ENCODE measurements at places on chromosomes 1 and 21.

DNA sequence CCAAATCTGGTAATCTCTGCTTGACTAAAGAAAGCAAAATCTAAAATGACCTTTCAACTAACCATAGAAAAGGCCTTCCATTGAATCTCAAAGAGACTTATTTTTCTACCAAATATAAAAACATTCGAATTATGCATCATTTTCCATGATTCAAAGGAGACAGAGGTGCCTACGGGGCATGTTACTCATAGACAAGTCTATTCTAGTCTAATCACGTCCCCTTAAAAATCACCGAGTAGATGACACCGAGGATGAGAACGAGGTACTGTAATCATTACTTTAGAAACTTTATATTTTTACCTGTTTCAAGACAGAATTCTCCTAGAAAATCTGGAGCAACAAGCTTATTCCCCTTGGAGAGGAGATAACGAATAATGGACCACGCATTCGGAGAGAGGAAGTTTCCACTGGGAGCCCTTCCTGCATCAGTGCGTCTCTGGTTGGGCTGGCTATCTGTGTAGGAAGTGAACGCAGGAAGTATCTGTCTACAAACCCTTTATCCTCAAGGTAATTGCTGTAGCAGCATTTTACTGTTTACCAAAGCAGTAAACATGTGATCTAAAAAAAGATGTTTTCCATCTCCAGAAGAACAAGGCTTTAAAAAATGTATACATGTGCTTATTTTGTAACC is 9.5 kb downstream of the ERG start:
- no peak for DNase-seq

GRCh38 chr1:172286629-172287076 is 133.8 kb upstream of the C1orf105 start:
- DNase-seq: no peak

- no peak for DNase-seq
Observed at GRCh38 chr1:170445096-170445495, 86.9 kb upstream of the GORAB start.

- DNase-seq: no peak
Observed at GRCh38 chr1:196317535-196318522, 290.4 kb downstream of the KCNT2 start.

DNA sequence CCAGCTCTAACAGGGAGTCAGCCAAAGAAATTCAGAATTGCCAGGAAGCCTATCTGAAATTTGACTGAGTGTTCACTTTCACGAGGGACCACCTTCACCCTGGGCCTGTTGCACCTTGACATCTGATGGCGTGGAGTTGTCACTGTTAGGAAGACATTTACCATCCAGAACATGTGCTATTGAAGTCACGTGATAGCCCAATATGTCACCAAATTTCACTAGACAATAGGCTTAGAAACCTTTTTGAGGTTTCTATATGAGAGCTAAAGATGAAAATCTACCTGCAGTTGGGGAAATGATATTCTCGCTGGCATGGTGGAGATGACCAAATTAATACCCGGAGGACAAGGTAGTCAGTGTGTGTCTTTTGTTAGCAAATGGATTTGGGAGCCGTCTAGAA is 102.7 kb downstream of the HUNK start:
- DNase-seq: no peak

DNA sequence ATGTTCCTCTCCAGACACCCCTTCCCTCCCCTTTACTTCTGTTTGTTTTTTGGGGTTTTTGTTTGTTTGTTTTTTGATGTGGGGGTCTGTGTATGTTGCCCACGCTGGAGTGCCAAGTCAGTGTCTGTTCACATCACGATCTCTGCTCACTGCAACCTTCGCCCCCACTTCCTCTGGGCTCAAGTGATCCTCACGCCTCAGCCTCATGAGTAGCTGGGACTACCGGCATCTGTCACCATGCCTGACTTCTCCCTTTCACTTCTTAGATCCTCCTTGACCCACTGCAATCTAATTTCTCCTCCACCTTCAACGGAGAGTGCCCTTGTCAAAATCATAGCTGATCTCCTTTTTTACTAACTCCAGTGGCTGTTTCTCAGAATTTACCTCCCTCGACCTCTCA is 100.7 kb upstream of the KIF26B start:
- DNase-seq: no peak

- no peak for DNase-seq
Observed at GRCh38 chr1:238675221-238675620, 711.1 kb upstream of the CHRM3 start.

DNA sequence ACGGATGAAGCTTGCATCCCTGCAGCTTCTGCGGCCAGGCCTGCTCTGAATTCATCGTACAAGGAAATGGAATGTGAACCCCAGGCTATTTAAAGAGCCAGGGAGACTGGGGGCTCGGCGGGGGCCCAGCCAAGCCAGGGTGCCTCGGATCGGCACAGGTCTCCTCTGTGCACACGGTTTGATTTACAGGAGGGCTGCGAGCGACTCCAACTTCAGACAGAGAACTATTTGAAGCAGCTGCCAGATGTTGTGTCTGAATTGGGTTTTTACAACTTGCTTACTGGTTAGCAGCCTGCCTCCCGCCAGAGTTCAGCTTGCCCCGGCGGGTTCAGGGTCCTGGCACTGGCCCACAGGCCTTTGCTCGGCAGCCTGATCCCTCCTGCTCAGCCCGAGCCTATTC is 83.2 kb downstream of the SPSB1 start:
- DNase-seq: no peak

GRCh38 chr1:201119206-201120197 is 7.3 kb upstream of the CACNA1S start:
- DNase-seq: peak; percentile 14

DNA sequence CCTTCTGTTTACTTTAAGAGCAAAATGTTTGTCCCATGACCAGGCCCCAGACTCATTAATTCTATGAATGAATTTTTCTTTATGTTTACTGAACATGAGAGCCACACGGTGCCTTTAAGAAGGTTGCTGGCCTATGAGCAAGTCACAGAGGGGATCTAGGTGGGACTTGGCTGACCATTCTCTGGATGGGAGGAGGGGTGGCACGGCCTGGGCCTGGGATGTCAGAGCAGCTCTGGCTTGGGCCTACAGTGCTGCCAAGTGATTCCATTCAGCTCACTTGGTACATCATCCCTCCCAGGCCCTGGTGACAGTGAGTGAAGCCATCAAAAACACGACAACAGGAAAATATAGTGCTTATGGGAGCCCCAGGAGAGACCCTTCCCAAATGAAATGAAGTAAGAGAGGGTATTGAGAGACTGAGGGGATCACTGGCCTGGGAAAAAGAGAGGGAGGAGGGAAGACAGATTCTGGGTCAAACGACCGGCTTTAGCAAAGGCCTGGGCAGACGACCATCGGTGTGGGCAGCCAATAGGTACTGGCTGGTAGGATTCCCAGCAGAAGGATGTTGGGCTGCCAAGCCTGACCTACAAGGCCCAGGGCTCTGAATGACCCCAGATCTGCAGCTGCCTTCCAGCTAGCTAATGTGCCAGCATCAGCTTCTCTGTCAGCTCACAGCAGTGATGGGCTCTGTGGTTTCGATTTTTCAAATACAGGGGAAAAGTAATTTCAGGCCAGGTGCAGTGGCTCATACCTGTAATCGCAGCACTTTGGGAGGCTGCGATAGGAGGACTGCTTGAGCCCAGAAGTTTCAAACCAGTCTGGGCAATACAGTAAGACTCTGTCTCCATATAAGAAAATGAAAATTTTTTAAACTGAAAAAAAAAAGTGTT is 3.3 kb downstream of the TMEM53 start:
- DNase-seq: no peak

DNA sequence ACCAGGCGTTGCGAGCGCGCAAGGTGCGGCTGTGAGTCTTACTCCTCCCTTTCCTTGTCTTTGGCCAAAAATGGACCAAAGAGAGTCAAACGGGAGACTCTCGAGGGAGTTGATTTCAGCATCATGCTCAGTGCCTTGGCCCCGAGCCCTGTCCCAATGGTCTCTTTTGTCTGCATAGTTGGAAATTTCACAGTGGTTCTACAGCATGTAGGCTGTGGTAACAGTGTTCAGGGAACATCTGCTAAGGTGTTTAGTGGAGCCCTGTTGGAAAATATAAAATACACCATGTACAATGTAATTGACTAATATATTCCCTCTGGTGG is 2.7 kb downstream of the CACNA1E start:
- no peak for DNase-seq

- DNase-seq: no peak
Observed at GRCh38 chr1:45621501-45621836, 2.4 kb downstream of the CCDC17 start.

DNA sequence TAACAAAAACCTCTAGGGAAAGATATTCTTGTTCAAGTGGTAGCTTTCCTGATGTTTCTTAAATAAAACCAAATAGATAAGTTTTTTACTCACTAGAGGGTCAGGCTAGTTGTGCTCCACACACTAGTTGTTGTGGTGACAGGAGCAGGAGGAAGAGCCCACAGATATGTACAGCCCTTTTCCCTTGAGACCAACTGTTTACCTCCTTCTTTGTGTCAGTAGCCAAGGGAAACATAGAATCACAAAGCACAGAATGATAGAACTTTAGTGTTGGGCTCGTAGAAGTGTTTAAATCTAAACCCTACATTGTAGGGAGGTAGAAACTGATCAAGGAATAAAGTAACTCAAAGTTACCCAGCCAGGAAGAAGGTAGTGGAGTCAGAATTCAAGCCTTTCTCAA is 309.0 kb downstream of the CTH start:
- DNase-seq: no peak

DNA sequence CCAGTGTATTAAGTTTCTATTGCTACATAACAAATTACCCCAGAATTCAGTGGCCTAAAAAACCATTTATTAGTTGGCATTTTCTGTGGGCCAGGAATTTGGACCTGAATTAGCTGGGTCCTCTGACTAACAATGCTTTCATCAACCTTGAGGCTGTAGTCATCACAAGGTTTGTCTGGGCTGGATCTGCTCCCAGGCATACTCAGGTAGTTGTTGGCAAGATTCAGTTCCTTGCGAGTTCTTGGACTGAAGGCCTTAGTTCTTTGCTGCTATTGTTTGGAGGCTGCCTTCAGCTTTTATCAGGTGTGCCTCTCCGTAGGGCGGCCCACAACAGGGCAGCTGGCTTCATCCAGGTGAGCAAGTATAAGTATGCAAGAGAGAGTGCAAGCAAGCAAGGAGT is 31.4 kb upstream of the DEPDC1 start:
- DNase-seq: no peak

DNA sequence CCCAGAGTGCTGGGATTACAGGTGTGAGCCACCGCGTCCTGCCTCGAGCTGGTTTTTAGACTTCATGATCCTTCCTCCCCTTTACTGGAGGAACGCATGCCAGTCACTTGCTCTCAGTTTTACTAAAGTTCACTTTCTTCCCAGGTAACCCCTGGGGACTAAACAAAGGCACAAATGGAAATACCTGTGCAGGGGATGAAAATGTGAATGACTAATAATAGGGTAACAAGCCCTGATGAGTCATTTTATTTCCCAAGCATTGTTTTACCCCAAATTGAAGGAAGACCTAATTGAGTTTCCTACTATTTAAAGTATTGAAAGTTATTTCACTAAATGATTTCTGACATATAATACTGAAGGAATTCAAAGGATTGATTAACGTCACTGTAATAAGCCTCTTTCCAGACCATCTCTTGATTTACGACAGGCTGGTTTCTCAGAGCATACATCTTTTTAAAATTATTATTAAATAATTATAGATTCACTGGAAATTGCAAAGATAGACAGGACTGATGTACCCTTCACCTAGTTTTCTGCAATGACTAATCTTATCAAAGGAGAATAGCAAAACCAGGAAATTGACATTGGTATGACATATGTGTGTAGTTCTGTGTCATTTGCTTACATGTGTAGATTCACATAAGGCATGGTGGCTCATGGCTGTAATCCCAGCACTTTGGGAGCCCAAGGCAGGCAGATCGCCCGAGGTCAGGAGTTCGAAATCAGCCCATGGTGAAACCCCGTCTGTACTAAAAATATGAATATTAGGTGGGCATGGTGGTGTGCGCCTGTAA is 53.2 kb upstream of the SOD1 start:
- no peak for DNase-seq

- no peak for DNase-seq
Observed at GRCh38 chr1:20010016-20010415, 30.6 kb upstream of the PLA2G2A start.

GRCh38 chr1:165833358-165833757 is 5.9 kb downstream of the UCK2 start:
- no peak for DNase-seq

- DNase-seq: no peak
Observed at GRCh38 chr1:14994841-14995437, 158.6 kb upstream of the TMEM51 start.

GRCh38 chr1:158019171-158019868 is 25.9 kb downstream of the KIRREL1 start:
- no peak for DNase-seq

DNA sequence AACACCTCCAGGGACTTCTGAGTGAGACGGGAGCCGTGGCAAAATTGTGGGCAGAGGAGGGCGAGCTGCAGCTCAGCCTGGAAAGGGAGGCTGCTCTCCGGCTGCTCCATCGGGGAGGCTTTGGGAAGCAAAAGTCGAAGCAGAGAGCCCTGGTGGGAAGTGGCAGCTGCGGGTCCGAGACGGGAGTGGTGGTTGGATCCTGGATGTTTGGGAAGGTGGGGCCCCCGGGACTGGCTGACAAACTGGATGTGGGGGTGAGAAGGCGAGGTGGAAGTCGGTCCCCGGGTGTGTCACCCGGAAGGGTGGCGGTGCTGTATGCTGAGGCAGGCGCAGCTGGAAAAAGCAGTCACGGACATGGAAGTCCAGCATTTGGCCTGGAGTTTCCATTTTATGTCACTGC is 52.1 kb downstream of the KCNAB2 start:
- no peak for DNase-seq

GRCh38 chr1:232328486-232329102 is 301.3 kb downstream of the SIPA1L2 start:
- no peak for DNase-seq

DNA sequence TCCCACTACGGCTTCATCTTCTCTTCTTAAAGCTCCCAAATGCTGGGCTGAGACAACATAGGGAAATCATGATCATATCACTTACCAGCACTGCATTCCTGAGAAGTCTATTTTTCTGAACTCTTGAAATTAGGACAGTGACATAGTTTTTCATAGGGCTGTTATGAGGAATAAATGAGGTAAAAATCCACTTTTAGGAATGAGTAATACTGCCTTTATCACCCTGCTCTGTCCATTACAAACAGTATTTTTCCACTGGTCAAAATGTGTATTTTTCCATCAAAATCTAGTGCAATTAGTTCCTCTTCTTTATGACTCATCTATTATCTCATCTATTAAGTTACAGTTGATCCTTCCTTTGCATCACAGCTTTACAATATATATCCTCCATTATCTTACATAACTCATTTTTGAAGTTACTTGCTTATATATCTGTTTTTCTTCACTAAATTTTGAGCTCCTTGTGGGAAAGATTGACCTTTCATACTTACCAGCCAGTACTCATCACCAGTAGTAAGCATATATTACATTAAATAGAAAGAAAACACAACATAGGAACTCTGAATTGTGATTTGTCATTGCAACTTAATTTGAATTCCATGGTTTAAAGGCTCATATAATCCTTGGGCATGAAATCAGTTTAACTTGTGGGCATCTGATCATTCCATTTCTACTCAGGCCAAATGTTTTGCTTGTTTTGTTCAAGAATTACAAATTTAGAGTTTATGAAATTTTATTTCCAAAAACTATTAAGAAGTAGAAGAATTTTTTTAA is 37.1 kb downstream of the PRRX1 start:
- no peak for DNase-seq

GRCh38 chr21:27033471-27033870 is 66.6 kb upstream of the ADAMTS5 start:
- no peak for DNase-seq

- DNase-seq: no peak
Observed at GRCh38 chr1:115908565-115909274, 67.6 kb upstream of the SLC22A15 start.

GRCh38 chr1:154404511-154404931 is 622 bp upstream of the IL6R start:
- DNase-seq: no peak

GRCh38 chr1:110148961-110149360 is 1.3 kb upstream of the SLC6A17 start:
- DNase-seq: no peak
